ENCODE measurements at places on chromosomes 2 and 18.
A peak's percentile ranks its signal among the peaks of the same experiment; 100 is the strongest.

DNA sequence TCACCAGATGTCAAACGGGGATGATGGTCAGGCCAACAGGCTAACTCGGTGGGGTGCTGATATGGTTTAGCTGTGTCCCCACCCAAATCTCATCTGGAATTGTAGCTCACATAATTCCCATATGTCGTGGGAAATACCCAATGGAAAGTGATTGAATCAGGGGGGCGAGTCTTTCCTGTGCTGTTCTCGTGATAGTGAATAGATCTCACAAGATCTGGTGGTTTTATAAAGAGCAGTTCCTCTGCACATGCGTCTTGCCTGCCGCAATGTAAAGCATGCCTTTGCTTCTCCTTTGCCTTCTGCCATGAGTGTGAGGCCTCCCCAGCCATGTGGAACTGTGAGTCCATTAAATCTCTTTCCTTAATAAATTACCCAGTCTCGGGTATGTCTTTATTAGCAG, 74.4 kb upstream of the YWHAQ start:
- no peak for DNase-seq

GRCh38 chr2:189657867-189658266, 3.4 kb upstream of the ASNSD1 start:
- DNase-seq: peak; percentile 59

- DNase-seq: no peak
Observed at GRCh38 chr2:109436610-109437225, 177.0 kb downstream of the SEPTIN10 start.

DNA sequence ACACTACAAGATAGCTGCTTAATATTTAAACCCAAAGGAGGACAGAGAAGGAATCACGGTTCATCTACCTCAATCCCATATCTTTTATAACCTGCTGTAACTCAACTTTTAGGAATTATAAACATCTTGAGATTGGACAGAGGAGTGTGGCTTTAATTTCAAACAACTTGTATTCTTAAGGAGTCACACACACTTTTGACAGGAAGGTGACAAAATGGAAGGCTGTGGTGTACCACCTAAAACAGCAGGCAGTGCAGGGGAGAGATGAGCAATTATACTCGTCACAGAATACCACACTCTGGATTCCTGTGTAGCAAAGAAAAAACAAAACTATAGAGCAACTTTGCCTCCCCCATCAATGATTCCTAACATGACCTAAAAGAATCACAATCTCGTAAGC, 194.8 kb downstream of the ZEB2 start:
- DNase-seq: no peak

GRCh38 chr2:183575481-183575880, 451.2 kb downstream of the NUP35 start:
- no peak for DNase-seq

GRCh38 chr2:96117701-96118588, 1.6 kb upstream of the ADRA2B start:
- DNase-seq: no peak

DNA sequence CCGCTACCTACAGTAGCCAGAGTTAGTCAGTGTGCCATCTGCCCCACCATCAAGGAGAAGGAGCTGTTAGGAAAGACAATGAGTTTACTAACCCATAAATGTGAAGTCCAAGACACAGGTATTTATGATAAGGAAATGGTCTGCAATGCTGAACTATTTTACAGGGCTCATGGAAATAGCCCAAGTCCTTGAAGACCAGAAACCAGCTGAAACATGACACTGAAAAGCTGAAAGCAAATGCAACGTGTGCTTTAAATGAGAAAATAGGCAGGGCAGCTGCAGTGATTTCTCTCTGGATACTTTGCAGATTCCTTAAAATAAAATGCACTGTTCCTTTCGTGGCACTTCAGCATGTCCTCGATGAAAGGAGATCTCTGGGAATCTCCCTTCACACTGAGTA, 256.4 kb upstream of the TCF4 start:
- DNase-seq: no peak

DNA sequence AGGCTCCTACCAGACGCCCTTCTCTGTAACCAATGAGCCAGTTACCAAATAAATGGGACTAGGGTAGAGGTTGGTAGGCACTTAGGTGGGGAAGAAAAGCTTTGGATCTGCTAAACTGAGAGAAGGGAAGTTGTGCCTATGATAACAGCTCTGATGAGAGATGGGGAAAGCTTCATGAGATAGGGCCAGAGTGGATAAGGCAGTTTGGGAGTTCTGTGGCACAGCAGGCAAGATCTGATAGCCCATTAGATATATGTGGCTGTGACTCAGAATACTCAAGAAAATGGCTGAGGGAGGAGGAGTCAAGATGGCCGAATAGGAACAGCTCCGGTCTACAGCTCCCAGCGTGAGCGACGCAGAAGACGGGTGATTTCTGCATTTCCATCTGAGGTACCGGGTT, 99.8 kb downstream of the PDE11A start:
- DNase-seq: no peak

DNA sequence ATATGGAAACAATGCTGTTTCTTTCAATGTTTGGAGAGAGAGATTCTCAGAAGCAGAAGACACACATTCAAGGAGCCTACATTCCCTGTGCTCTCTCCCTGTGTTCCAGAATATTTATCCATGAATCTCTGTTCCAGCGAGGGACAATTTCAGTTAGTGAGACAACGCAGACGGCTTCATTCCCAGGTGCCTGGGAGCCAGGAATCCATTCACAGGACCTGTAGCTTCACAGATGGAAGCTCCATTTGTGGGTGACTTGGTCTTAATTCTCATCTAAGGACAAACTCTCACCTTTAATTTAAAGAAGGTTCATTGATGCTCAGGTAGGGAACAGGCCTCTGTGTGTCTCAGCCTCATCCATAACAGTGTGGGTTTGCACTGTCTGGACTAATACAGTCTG, 1156.6 kb downstream of the RPIA start:
- no peak for DNase-seq

- no peak for DNase-seq
Observed at GRCh38 chr2:79630972-79631557, 118.2 kb downstream of the CTNNA2 start.

- DNase-seq: no peak
Observed at GRCh38 chr18:2963048-2963447, 49.9 kb downstream of the LPIN2 start.

GRCh38 chr2:42770288-42771131, 6.6 kb upstream of the OXER1 start:
- peak; percentile 88 for DNase-seq

DNA sequence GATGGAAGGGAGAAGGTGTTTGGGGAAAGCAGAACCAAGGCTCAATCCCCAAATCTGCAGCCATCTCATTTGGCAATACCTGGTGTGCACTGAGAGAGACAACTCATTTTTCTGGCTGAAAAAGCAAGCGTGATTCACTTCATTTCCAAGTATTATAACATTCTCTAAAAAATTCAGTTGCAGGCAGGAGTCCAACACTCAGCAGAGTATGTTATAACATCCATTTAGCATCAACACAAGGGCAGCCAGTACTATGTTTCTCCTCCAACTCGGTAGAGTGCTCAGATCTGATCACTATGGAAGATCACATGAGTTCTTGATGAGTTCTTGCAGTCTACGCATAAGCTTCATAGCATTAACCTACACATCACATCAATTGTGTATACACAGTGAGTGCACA, 99.4 kb upstream of the PID1 start:
- no peak for DNase-seq

- no peak for DNase-seq
Observed at GRCh38 chr2:234494361-234495250, 2.3 kb downstream of the ARL4C start.

- peak; percentile 55 for DNase-seq
Observed at GRCh38 chr2:229431327-229431954, 160.4 kb upstream of the PID1 start.

GRCh38 chr2:107772353-107772752, 54.3 kb upstream of the RGPD4 start:
- DNase-seq: no peak

DNA sequence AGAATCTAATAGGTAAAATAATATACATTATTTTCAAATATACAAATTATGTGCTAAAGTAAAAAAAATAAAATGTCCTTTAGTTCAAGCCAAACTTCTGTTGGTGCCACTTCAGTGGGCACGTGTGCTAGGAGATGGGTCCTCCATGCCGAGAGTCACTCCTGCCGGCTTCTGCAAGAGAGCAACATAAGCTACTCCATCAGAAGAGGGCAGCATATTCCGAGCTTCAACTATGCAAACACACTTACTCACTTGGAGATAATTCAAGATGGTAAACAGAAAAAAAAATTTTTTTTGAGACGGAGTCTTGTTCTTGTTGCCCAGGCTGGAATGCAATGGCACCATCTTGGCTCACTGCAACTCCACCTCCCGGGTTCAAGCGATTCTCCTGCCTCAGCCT, 24.4 kb downstream of the CNOT11 start:
- DNase-seq: no peak

- no peak for DNase-seq
Observed at GRCh38 chr2:225282858-225283710, 116.4 kb upstream of the NYAP2 start.

DNA sequence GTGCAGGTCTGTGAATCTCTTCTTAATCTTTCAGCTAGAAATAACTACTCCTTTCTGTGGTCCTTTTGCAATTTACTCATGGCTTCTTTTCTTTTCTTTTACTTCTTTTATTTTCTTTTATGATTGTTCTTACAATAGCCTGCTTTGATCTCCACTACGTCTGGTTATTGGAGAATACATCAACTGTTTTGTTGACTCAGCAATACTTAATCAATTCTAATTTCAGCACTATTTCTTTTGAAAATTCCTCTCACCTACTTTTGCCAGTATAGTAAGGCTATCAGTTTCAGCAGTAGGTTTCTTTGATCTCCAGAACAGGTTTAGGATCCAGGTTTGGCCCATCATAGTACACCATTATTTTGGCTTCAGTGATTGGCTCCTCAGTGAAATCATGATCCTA, 111.8 kb upstream of the DPP10 start:
- no peak for DNase-seq

GRCh38 chr2:229673676-229674075, 40.7 kb downstream of the DNER start:
- no peak for DNase-seq

GRCh38 chr2:152718909-152719645, 657 bp downstream of the ARL6IP6 start:
- peak; percentile 60 for DNase-seq

DNA sequence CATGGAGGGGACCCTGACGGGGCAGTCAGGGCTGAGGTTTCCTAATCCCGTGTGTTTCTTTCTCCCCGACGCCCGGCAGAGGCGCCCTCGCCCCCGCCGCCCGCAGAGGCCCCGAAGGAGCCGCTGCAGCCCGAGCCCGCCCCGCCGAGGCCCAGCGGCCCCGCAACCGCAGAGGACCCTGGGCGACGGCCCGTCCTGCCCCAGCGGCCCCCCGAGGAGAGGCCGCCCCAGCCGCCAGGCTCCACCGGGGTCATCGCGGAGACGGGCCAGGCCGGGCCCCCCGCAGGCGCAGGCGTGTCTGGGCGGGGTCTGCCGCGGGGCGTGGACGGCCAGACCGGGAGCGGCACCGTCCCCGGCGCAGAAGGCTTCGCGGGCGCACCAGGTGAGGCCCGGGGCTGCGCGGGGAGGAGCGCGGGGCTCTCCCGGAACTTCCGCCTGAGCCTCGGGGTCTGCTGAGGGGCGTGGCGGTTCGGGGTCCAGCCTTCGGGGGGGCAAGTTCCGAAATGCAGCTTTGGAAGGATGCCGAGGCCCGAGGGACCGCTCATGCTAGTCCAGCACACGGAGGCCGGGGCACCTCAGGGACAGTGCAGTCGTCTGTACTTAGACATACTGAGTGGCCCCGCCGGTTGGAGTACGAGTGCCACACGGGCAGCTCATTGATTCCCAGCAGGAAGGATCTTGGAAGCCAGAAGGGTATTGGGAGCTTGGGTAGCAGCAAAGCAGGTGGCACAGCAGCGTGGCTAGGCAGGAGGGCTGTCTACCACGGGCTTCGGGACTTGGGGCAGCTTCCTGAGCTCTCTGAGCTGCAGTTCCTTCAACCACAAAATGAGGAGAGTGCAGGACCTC, 60.1 kb downstream of the EMILIN2 start:
- DNase-seq: peak; percentile 4

- no peak for DNase-seq
Observed at GRCh38 chr2:183093857-183094657, 15.5 kb downstream of the DUSP19 start.

- DNase-seq: no peak
Observed at GRCh38 chr2:230166557-230167170, 53.1 kb downstream of the SP110 start.

- DNase-seq: peak; percentile 37
Observed at GRCh38 chr18:13703899-13704298, 22.5 kb downstream of the FAM210A start.

GRCh38 chr2:60544062-60544461, 9.4 kb downstream of the BCL11A start:
- DNase-seq: peak; percentile 52

- no peak for DNase-seq
Observed at GRCh38 chr2:241070361-241070760, 31.7 kb downstream of the MTERF4 start.

DNA sequence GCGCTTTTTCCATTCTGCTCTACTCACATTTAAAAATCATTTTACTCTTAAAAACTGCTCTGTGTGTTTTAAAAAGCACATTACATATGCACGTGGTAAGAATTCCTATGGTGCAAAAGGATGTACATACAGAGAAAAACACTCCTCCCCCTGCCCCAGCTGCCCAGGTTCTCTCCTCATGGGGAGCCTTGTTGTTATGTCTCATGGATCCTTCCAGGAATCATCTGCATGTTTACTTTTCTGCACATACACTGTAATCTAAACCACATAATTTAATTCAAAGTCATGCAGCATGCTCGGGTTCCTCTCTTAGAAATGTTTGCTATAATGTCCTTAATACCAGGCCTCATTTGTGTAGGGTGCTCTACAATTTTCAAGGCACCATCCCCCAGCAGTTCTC, 243.3 kb downstream of the LOXHD1 start:
- no peak for DNase-seq

- DNase-seq: no peak
Observed at GRCh38 chr2:65043001-65043400, 13.2 kb upstream of the CEP68 start.

- DNase-seq: no peak
Observed at GRCh38 chr2:64137996-64138395, 6.2 kb downstream of the PELI1 start.
